ENCODE measurements at places on chromosomes 12 and 14.

DNA sequence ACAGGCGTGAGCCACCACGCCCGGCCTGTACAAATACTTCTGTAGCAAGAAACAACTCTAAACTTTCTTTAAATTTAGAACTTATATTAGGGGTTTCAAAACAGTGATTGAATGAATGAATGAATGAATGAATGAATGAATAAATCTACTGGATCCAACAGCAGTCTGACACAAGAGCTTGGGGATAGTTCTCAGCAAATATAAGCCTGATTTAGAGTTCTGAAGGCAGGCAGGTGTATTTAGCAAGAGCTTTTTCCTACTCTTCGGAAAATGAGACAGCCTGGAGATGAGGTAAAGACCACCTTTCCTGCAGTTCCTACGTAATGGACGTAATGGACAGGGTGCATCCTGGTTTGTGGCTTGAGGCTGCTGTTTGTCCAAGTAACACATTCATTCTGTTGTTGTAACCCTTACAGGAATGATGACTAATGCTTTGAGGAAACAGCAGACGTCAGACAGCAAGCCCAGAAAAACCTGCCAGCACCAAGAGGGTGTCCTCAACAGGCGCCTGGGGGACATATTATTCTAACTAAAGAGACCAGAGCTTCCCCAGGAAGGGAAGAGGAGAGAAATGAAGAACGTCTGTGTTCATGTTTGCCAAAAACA is 277.4 kb upstream of the SOX5 start:
- DNase-seq: peak; percentile 29

DNA sequence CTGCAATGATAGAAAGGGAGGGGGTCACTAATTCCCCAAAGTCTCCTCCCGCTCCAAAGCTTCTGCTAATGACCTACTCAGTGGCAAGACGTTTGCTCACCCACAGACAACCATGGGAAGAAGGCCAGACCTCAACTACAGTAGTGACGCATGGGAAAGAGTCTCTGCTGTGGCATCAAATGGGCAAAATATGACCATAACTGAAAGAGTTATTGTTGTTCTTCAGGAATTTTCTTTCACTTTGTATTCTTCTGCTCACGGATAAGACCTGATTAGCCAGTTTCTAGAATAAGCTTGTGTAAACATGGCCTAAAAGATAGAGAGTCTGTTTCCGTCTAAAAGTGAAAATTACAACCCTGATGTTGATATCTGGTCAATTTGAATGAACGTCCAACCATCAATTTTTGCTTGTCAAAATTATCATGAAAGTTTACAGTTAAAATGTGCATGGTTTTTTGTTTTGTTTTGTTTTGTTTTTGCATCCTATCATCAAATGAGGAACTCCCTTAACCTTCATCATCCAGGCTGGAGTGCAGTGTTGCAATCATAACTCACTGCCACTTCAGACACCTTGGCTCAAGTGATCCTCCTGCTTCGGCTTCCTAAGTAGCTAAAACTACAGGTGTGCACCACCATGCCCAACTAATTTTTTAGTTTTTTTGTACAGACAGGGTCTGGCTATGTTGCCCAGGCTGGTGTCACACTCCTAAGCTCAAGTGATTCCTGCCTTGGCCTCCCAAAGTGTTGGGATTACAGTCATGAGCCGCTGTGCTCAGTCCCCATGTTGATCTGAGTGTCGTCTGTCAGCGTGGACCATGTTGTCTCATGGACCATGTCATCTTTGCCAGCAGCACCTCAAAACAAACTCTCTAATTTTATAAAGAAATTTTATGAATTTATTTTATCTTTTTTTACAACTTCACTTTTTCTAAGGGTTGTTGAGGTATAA is 7.0 kb downstream of the KRT6B start:
- no peak for DNase-seq

DNA sequence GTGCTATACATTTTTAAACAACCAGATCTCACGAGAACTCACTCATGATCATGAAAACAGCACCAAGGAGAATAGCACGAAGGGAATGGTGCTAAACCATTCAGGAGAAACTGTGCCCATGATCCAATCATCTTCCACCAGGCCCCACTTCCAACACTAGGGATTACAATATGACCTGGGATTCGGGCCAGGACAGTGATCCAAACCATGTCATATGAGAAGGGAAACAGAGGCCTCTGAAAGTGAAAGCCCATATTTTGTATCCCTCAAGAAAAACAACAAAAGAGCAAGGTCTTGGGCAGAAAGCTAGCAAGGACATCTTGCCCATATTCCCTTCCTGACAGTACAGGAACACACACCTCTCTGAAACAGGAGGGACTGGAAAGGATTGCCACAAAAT is 163.9 kb upstream of the VASH1 start:
- no peak for DNase-seq

GRCh38 chr12:116317986-116318575 is 40.6 kb upstream of the MED13L start:
- no peak for DNase-seq

- DNase-seq: peak; percentile 25
Observed at GRCh38 chr12:79690142-79690637, 574 bp downstream of the PAWR start.

- no peak for DNase-seq
Observed at GRCh38 chr14:96094656-96095055, 55.5 kb downstream of the C14orf132 start.

DNA sequence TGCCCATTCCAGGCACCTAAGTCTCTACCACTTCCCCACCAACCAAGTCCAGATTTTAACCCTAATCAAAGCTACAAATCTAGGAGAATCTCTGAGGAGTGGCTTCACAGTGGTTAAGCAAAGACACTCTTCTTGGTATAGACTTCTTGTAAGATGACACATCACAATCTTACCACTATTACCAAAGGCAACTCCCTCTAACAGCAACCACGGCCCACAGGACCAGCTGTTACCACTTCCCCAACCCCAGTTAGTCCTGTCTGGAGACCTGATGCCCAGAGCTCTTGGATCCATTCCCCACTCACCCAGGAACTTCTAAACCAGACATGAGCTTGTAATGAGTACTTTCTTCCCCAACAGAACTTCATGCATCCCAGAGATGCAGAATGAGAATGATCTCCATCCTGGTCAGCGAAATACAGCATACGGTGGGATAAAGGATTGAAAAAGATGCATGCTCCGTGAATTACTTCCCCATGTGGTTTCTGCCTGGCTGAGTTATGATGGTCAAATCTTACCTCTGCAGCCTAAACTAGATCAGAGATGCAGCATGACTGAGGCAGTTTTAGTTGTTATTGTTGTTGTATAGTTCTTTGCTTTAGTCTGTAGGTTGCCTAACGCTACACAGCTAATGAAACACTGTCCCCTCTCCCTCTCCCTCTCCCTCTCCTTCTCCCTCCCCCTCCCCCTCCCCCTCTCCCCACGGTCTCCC is 87.7 kb upstream of the FOXN3 start:
- peak; percentile 85 for DNase-seq

DNA sequence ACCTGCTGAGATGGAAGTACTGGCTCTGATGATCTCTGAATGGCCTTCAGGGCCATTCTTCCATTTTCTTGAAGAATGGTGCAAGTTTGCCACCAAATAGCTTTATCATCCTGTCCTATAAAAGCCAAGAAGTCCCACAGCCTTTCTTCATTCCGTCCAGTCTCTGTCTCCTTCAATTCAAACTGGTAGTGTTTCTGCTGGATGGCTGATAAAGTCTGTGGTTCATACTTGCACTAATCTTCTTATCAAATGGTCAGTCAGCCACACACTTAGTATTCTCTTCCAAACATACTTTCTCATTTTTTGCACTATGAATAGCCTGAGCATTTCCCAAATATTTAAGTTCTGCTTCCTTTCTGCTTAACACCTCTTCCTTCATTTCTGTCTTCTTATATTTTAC is 39.4 kb upstream of the BEGAIN start:
- no peak for DNase-seq

- no peak for DNase-seq
Observed at GRCh38 chr12:113368331-113368730, 9.9 kb downstream of the PLBD2 start.

- DNase-seq: peak; percentile 61
Observed at GRCh38 chr14:72636094-72636493, 257.8 kb downstream of the DPF3 start.

- DNase-seq: no peak
Observed at GRCh38 chr12:22765421-22766130, 140.6 kb downstream of the ETNK1 start.

- no peak for DNase-seq
Observed at GRCh38 chr12:39620659-39621658, 1.4 kb upstream of the ABCD2 start.

GRCh38 chr12:116278279-116278626 is 760 bp upstream of the MED13L start:
- DNase-seq: no peak

DNA sequence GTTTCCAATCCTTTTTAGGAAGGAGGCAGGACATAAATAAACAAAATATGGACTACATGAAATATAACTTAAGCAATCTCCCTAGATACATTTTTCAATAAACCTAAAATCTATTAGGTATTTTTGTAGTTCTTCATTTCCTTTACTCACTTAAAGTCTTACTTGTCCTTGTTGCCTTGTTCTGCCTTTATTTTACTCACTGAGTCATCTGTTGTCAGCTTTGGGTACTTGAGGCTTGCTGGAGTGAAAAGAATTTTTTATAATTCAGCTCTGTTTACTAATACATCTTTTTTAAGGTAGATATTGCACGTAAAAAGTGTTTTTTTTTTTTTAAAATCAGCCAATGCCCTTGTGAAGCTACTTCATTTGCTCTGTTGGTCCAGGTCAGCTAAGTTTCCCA is 216.2 kb downstream of the PELI2 start:
- DNase-seq: no peak

- DNase-seq: no peak
Observed at GRCh38 chr12:18145924-18146323, 55.9 kb upstream of the RERGL start.

- DNase-seq: no peak
Observed at GRCh38 chr14:54901380-54902142, 1.1 kb downstream of the GCH1 start.

DNA sequence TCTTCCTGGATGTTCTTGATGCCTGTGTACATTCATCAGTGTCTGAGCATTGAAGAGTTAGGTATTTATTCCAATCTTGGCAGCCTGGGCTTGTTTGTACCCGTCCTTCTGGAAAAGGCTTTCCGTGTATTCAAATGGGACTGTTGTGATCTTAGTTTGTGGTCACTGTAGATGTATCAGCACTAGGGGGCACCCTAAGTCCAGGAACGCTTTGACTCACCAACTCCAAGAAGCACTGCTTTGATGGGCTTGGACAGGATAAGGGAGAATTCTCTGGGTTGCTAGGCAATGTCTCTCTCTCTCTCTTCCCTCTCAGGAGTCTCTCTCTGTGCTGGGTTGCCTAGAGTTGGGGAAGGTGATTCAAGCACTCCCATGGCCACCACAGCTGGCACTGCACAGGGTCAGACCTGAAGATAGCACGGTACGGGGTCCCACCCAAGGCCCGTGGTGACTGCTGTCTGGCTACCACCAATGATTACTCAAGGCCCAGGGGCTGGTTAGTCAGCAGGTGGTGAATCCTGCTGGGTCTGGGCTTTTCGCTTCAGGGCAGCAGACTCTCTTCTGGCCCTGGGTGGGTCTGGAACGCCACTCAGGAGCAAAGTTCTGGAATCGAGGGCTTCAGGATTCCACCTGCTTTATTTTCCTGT is 211.1 kb upstream of the RGS6 start:
- peak; percentile 86 for DNase-seq

DNA sequence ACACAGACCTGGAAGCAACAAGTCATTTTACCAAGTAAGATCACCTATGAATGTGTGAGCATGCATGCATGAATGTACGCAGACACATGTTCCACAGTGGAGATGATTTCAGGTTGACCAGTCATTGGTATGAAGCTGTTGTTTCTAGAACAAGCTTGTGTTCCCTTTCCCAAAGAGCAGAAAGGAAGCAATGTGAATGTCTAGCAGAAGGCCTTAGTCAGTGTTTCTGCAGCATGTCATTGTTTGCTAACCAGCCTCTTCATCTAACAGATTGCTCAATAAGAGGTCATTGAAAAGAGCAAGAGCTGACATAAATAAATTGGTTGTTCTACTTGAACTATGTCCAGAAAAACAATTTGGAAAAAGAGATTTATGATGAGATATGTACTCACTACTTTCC is 191.4 kb downstream of the PLCZ1 start:
- peak; percentile 19 for DNase-seq

- peak; percentile 27 for DNase-seq
Observed at GRCh38 chr14:85527445-85528035, 2.4 kb upstream of the FLRT2 start.

DNA sequence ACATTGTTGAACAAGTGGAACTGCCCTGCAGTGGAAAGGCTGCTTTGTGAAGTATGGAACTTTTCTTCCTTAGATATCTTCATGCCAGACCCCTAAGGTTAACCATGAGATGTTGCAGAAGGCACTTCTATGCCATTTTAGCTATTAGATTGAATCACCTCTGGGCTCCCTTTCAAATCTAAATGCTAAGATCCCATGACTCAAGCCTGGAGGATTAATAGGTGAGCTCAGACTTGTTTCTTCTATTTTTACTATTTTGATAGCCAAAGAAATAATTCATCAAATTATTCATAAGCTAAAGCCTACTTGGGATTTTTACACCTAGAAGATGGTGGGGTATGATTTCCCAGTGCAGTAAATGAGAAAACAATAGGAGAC is 64.3 kb downstream of the DAD1 start:
- peak; percentile 30 for DNase-seq

- DNase-seq: no peak
Observed at GRCh38 chr14:75070383-75070782, 942 bp downstream of the ZC2HC1C start.

DNA sequence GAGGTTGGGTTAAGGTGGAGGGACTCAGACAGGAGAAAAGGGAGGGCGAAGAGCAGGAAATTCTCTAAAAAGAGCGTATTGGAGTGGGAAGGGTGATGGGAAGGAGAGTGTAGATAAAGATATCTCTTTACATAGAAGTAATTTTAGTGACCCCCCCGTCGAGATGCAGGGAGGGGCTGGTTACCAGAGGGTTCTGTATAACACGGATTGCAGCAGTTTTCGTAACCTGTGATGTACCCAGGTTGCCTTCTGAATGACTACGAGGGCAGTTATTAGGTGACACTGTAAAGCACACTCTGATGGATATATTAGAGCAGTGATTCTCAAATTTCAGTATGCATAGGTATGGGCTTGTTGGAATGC is 443 bp downstream of the DNAL1 start:
- DNase-seq: no peak

DNA sequence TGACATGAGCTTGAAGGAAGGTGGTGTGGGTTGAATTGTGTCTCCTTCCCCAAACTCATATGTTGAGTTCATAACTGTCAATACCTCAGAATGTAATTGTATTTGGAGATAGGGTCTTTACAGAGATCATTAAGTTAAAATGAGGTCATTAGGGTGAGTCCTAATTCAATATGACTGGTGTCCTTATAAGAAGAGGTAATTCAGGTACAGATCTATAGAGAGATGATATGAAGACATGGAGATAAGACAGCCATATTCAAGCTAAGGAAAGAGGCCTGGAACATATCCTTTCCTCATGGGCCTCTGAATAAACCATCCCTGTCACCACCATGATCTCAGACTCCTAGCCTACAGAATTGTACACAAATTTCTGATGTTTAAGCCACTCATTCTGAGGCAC is 514.7 kb upstream of the MGAT4C start:
- DNase-seq: no peak

- no peak for DNase-seq
Observed at GRCh38 chr12:49696723-49697122, 10.5 kb downstream of the FMNL3 start.

GRCh38 chr12:32118806-32119205 is 12.2 kb downstream of the BICD1 start:
- no peak for DNase-seq

Data from fibroblast of upper back skin (primary cell).